Inflammatory macrophage treated with lipopolysaccharide for 4 hours (primary cell): ENCODE measurements at places on chromosomes 12 and 14.
A peak's percentile ranks its signal among the peaks of the same experiment; 100 is the strongest.

GRCh38 chr12:13304924-13305323 lies 108.4 kb downstream of the EMP1 start:
- no peak for DNase-seq

DNA sequence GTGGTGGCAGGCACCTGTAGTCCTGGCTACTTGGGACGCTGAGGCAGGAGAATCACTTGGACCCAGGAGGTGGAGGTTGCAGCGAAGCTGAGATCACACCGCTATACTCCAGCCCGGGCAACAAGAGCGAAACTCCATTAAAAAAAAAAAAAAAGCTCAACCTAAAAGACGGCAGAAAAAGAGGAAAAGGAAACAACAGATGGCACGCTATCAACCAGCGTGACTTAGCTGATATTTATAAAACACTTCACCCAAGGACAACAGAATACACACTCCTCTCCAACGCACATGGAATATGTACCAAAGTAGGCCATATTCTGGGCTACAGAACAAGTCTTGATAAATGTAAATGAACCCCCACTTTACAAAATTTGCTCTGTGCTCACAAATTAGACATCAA lies 34.0 kb upstream of the CLMN start:
- DNase-seq, result peak; percentile 4

DNA sequence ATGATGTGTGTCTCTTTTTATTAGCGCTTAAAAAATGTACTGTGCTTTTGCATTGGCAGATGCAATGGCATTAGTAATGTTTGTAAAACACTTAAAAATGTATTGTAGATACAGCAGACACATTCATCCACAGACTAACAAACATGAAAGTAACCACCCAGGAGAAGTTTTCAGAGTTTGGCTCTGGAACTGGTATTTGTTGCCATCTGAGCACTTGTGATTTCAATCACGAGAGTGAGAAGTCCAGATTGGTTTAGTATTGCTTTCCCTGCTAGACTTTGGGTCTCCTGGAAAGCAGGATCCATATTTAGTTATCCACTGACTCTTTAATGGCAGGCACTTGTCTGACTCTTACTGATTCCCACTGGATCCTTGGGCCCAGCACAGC lies 13.2 kb downstream of the RASSF8 start:
- DNase-seq, result no peak

- DNase-seq, result no peak
Observed at GRCh38 chr14:41521891-41522290, 84.8 kb upstream of the LRFN5 start.

- no peak for DNase-seq
Observed at GRCh38 chr14:98169170-98169587, 1102.8 kb downstream of the BCL11B start.

GRCh38 chr14:105144666-105145380 lies 23.8 kb downstream of the JAG2 start:
- no peak for DNase-seq

GRCh38 chr12:10705655-10706054 lies 17.5 kb downstream of the YBX3 start:
- DNase-seq, result no peak

- DNase-seq, result peak; percentile 86
Observed at GRCh38 chr14:21384494-21384851, 654 bp upstream of the SUPT16H start.

DNA sequence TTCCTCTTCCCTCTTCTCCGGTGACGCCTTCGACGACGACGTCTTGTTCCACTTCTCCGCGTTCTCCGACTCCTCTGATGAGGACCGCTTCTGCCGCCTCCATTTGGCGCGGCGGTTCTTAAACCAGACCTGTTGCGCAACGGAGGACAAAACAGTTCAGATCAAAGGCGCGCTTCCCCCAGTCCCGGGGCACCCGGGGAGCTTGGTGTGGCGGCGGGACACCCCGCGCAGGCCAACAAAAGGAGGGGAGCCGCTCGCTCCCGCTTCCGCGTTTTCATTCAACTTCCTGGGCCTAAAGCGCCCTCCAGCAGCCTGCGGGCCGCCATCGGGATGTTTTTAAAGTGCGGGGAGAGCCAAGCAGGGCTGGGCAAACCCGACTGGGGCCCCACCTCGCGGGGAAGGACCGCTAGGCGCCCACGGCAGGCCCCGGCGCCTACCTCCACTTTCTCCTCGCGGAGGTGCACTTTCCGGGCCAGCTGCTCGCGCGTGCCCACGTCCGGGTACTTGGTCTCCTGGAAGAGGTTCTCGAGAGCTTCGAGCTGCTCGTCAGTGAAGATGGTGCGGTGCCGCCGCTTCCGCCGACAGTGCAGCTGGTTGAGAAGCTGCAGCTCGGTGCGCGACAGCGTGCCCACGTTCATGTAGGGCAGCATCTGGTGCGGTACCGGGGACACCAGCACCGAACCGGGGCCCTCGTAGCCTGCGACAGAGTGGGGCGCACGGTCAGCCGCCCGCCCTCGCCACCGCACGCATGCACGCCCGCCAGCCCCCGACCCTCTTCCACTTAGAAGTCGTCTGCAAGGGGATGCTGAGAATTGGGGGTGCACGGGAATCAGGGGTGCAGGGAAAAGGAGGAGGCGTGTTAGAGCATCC lies 1.2 kb downstream of the GSC start:
- peak; percentile 6 for DNase-seq

GRCh38 chr12:66118240-66118891 lies 12.2 kb downstream of the LLPH start:
- no peak for DNase-seq

- DNase-seq, result no peak
Observed at GRCh38 chr12:69676257-69677012, 22.7 kb downstream of the BEST3 start.

GRCh38 chr14:22039938-22040780 lies 366.5 kb upstream of the OR4E1 start:
- peak; percentile 5 for DNase-seq

GRCh38 chr12:28177461-28177860 lies 12.8 kb upstream of the CCDC91 start:
- DNase-seq, result no peak

DNA sequence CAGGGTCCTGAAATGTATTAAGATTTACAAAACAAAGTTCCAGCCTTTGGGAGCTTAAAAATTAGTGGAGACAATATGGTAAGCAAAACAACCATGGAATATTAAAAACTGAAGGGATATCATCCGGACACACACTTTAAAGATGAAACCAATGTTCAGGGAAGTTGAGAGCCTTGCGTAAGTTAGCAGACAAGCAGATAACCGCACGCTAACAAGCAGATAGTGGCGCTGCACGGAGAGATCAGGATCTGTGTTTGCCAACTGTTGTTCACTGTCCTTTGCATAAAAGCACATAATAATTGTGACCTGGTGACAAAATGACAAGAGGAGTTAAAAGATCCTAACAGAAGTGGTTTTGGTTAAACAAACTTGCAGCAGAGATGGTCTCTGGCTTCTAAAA lies 14.3 kb upstream of the TMEM229B start:
- DNase-seq, result no peak

GRCh38 chr12:108939594-108939993 lies 59.7 kb downstream of the DAO start:
- peak; percentile 46 for DNase-seq

DNA sequence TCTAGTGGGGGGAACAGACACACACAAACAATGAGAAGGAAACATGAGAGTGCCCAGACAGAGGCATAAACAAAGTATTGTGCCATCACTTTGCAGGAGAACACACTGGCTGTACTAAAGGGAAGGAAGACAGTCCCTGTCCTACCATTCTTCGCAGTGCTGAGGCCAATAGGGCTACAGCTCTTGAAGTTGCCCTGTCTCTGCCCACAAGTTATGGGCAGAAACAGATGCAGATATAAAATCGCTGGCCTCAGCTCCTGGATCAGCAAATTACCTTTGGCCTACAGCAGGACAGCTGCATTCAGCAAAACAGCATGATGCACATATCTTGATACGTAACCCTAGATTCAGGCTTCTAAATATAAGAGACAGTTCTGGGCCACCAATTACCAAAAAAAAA lies 23.0 kb upstream of the PRKAB1 start:
- DNase-seq, result no peak

GRCh38 chr12:32118806-32119205 lies 12.2 kb downstream of the BICD1 start:
- no peak for DNase-seq

DNA sequence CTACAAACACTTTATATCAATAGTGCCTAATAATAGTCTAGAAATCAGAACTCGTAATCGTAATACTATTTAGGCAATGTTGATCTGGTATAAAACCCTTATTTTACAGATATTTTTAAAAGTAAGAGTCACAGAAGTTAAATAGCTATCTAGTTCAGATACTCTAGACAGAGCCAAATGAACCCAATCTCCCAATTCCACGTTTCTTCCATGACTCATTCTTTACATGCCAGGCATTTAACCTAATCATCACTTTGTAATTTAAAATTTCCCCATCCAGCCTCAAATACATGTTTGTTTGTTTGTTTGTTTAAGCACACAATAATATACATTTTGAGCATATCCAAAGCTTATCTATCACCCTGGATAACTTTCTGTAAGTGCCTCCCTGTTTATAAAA lies 36.4 kb upstream of the GARIN6 start:
- no peak for DNase-seq

- DNase-seq, result no peak
Observed at GRCh38 chr14:25001156-25001555, 48.8 kb downstream of the STXBP6 start.

DNA sequence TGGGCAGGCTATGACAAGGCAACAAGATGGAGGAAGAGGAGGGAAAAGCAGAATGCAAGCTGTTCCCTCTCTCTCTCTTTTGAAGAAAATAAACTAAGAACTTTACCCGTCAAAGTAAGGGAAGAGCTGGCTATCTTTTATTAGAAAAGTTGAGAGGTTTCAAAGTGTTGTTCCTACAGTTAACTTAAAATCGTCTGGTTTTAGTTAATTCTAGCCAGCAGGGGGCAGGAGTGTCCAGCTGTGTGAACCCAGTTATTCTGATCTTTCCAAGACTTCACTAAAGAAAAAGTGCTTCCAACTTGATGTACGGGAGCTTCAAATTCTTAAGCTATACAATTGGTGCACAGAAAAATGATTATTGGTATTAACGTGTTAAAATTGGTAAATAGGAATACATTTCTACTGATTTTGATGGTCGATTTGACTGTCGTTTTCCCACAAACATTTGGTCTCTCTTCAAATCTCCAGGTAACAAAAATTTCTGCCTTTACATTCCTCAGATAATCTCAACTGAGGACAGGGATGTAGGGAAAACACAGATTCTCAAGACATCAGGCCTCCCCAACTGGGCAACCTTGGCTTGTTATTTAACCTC lies 28.4 kb upstream of the MON2 start:
- DNase-seq, result peak; percentile 55
